ENCODE measurements at places on chromosomes 5 and 9. TPM values are rescaled to one million over a fixed set of nuclear protein-coding genes. Genes with fewer than 3 reads are reported as not detected.

- H3K4me1 ChIP-seq, result no peaks in the 10 kb centered on the region
- no peaks in the 10 kb centered on the region for H3K27me3 ChIP-seq
- no peak for DNase-seq
- no peak overlapping the region for H3K27ac ChIP-seq
- no peak overlapping the region for H3K4me3 ChIP-seq
These were observed 1257.8 kb downstream of the MAT2B start for GRCh38 chr5:164763206-164763605.

DNA sequence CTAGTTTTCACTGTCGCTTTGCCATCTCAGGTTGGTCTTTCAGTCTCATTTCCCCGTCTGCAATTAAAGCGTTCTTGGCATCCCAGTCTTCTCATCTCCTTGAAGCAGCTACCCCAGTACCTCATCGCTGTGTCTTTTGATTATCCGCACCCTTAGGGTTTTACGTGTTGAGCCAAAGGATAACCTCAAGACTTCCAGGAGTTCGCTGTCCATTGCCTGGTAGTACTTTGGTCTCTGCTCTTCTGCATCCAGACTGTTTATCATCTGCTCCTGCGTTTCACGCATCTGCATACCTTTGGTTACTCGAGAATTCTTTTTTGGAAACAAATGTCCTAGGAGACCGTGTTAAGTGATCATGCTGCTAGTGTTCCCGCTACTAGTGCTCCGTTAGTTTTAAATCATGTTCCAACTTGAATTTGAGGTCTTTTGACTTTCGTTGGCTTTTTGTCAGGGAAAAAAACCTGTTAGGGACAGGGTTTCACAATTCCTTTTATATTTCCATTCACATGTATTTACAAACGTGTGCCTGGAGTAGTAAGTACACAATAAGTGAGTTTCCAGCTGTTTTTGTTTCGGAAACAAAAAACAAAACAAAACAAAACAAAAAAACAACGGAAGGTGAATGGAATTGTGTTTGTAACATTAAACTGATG lies 888 bp downstream of the RABGAP1 start:
- no peak for DNase-seq
- H3K27ac ChIP-seq, result peak overlapping the region; percentile 90
- peaks cover 12% of the 10 kb centered on the region for H3K36me3 ChIP-seq
- H3K4me3 ChIP-seq, result peak overlapping the region; percentile 95
- peaks cover 20% of the 10 kb centered on the region for H3K4me1 ChIP-seq

GRCh38 chr5:125011014-125011413 lies 264.6 kb upstream of the ZNF608 start:
- H3K27me3 ChIP-seq, result no peaks in the 10 kb centered on the region
- H3K36me3 ChIP-seq, result no peaks in the 10 kb centered on the region
- no peak overlapping the region for H3K4me3 ChIP-seq
- peaks cover 5% of the 10 kb centered on the region for H3K4me1 ChIP-seq
- H3K27ac ChIP-seq, result no peak overlapping the region
- DNase-seq, result no peak

CRHBP gene
- not detected for total RNA-seq

OLFM1 gene
- not detected for total RNA-seq

DNA sequence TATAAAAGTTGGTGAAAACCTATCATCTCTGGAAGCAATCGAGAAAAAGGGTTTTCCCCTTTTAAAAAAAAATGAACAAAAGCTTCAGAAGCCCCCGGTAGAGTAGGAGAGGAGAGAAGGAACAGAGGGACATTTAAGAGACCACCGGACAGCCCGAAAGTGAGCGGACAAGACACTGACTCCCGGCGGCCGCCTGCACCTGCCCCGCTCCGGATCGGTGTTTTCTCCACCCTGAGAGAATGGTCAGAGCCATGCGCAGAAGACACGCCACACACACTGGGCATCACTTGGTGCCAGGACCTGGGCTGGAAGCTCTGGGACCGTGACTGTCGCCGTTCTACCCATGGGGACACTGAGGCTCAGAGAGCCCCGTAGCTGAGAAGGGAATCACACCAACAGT lies 61.6 kb upstream of the SARDH start:
- H3K4me3 ChIP-seq, result no peak overlapping the region
- H3K27ac ChIP-seq, result no peak overlapping the region
- H3K27me3 ChIP-seq, result no peaks in the 10 kb centered on the region
- DNase-seq, result no peak
- no peaks in the 10 kb centered on the region for H3K4me1 ChIP-seq
- H3K36me3 ChIP-seq, result no peaks in the 10 kb centered on the region

FLT4 gene
- 0.26 TPM for total RNA-seq

DNA sequence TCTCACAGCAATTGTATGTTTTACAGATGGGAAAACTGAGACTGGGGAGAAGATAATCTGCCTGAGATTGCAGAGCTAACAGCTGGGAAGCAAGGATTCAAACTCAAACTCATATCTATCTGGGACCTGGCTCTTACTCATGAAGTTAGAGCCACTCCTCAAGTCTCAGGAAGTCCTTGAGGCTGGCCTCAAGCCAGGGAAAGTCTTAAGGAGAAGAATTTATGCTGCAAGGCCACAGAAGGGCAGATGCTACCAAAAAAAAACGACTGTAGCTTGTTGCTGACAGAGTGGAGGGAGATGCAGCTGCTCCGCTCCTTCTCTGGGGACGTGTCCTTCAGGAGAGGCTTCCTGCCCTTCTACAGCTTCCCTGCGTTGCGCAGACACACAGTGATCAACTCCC lies 39.8 kb downstream of the BARHL1 start:
- H3K27me3 ChIP-seq, result no peaks in the 10 kb centered on the region
- H3K4me1 ChIP-seq, result peaks cover 1% of the 10 kb centered on the region
- no peak overlapping the region for H3K4me3 ChIP-seq
- H3K36me3 ChIP-seq, result peaks cover 20% of the 10 kb centered on the region
- H3K27ac ChIP-seq, result no peak overlapping the region

- H3K4me1 ChIP-seq, result no peaks in the 10 kb centered on the region
- H3K36me3 ChIP-seq, result no peaks in the 10 kb centered on the region
- H3K4me3 ChIP-seq, result no peak overlapping the region
- H3K27ac ChIP-seq, result no peak overlapping the region
- no peak for DNase-seq
These were observed 113.8 kb downstream of the MEF2C start for GRCh38 chr5:88769165-88769564.

GLDC gene
- 1.4 TPM for total RNA-seq

- H3K36me3 ChIP-seq, result no peaks in the 10 kb centered on the region
- DNase-seq, result no peak
- no peak overlapping the region for H3K4me3 ChIP-seq
- H3K4me1 ChIP-seq, result no peaks in the 10 kb centered on the region
- no peak overlapping the region for H3K27ac ChIP-seq
These were observed 484.6 kb upstream of the PIK3R1 start for GRCh38 chr5:67730917-67731474.

GRCh38 chr5:180169248-180170105 lies 39.5 kb downstream of the RASGEF1C start:
- H3K27ac ChIP-seq, result no peak overlapping the region
- H3K4me1 ChIP-seq, result no peaks in the 10 kb centered on the region
- DNase-seq, result no peak
- H3K36me3 ChIP-seq, result no peaks in the 10 kb centered on the region
- H3K4me3 ChIP-seq, result no peak overlapping the region
- H3K27me3 ChIP-seq, result peaks cover 7% of the 10 kb centered on the region

- H3K4me1 ChIP-seq, result no peaks in the 10 kb centered on the region
- no peak overlapping the region for H3K4me3 ChIP-seq
- no peak for DNase-seq
- H3K27me3 ChIP-seq, result peaks cover 46% of the 10 kb centered on the region
- H3K27ac ChIP-seq, result no peak overlapping the region
These were observed 12.8 kb upstream of the TSSK1B start for GRCh38 chr5:113447498-113448050.

GRCh38 chr9:106892632-106893031 lies 29.7 kb downstream of the ZNF462 start:
- no peak overlapping the region for H3K4me3 ChIP-seq

DNA sequence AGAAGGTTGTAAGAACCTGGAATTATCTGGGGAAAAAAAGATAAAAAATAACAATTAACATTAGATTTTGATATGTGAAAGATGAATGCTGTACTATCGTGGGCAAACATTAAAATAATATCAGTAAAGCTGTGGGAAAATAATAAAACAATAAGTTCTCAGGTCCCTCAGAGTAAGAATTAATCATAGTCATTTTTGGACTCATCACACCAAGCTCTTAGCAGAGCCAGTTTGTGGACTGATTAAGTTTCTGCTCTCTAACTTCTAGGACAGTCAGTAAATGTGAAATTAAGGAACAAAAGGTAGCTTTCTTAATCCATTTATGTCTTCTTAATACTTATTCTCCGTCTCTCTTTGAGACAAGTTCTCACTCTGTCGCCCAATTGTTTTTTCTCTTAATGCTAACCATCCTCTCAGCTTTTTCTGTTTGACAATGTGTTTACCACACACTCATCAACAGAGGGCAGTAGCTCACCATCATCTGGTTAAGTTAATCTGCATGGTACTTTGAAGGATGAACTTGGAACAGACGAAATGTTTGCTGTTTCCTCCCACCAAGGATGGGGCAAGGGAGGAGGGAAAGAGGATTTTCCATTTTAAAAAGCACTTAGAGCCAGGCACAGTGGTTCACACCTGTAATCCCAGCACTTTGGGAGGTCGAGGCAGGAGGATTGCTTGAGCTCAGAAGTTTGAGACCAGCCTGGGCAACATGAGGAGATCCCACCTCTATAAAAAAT lies 5.3 kb upstream of the ACO1 start:
- peaks cover 14% of the 10 kb centered on the region for H3K4me1 ChIP-seq
- peak overlapping the region; percentile 33 for H3K4me3 ChIP-seq
- peaks cover 23% of the 10 kb centered on the region for H3K27me3 ChIP-seq
- no peak overlapping the region for H3K27ac ChIP-seq

- DNase-seq, result no peak
- no peak overlapping the region for H3K27ac ChIP-seq
- H3K27me3 ChIP-seq, result peaks cover 5% of the 10 kb centered on the region
- H3K4me3 ChIP-seq, result no peak overlapping the region
- H3K4me1 ChIP-seq, result no peaks in the 10 kb centered on the region
These were observed 347.4 kb downstream of the DRD1 start for GRCh38 chr5:175096469-175097165.

GRCh38 chr9:111005746-111006470 lies 32.4 kb downstream of the LPAR1 start:
- H3K36me3 ChIP-seq, result no peaks in the 10 kb centered on the region
- no peak overlapping the region for H3K27ac ChIP-seq
- no peak overlapping the region for H3K4me3 ChIP-seq
- no peak for DNase-seq

DNA sequence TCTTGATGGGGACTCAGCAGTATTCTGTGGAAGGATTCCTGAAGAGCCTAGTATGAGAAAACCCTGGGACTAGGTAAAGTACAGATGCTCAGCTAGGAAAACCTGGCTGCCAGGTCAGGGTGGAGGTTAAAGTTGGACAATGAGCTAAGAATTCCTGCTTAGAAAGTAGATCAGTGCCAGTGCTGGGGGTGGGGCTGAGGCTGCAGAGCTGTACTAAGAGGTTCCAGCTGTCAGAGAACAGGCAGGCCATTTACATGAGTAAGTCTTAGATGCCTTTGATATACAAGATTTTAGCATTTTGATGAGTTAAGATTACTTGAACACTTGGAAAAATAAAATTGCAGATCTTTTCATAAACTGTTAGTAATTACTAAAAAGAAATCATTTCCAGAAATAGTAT lies 332.3 kb upstream of the NUDT12 start:
- DNase-seq, result no peak
- no peaks in the 10 kb centered on the region for H3K4me1 ChIP-seq
- H3K27ac ChIP-seq, result no peak overlapping the region

DNA sequence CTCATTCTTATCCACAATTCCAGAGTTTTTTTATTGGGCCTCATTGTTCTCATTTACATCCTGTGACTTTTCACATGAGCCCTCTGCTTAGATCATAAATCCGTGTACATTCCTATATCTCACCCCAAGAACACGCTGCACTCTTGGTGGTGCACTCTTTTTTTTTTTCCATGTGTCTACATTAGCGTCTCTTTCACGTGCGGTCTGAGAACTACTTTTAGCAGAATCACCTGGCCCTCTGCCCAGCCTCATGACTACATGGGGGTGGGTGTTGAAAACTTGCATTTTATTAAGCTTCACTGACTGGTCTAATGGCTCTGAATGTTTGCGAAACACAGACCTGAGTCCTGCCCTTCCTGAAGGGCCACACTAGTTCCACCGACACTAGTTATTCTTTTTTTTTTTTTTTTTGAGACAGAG lies 18.6 kb downstream of the C9orf57 start:
- no peak overlapping the region for H3K4me3 ChIP-seq
- H3K4me1 ChIP-seq, result peaks cover 5% of the 10 kb centered on the region
- H3K27ac ChIP-seq, result no peak overlapping the region
- no peak for DNase-seq

Measured in natural killer cell treated with Interleukin-12 subunit alpha and Interleukin-12 subunit beta and Interleukin-15 and Interleukin-18, amount 100 ng/mL, for 72 hours (primary cell).